Kidney glomerular epithelial cell (primary cell): ENCODE measurements at places on chromosomes 12 and 14.

- no peak for DNase-seq
Measured at GRCh38 chr14:20460458-20461224, 593 bp downstream of the PIP4P1 start.

DNA sequence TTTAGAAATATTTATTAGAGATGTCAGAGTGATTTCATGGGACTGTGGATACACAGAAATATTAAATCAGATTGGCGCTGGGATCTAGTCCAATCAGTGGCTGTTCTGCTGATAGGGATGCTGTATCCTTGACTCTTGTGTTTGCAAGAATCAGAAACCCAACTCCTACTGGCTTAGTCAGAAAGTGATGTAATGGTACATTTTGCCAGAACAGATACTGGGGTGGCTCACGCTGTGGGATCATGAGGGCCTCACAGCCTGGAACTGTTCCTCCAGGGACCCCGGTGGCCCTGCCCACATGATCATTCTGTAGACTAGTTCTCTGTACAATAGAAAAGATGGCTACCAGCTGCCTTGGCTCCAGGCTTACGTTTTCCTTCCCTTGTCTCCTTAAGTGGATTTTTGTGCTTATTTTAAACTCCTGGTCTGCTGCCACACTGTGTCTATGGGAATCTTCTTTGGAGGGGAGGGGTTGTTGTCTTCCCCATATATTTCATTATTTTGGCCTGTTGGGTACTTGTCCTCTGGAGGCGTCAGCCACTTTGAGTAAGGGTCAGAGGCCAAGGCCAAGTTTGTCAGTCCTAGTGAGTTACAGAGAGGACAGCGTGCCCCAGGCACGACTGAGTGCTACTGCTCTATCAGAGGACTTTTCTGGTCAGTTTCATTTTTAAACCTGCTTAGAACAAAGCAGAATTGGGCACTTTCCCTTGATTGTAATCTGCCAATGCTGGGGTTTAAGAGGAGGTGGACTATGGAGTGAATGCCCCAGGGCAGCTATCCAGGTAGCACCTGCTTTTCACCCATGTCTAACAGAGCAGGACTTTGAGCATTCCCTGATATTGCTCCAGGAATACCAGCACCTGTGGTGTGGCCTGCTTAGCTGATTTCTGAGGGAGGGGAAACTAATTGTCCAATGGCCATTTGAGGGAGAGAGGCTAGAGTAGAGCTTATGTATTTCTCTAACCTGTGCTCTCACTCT, 164.3 kb downstream of the SLC5A8 start:
- DNase-seq = no peak

GRCh38 chr14:65926504-65926903, 514.0 kb downstream of the FUT8 start:
- no peak for DNase-seq

DNA sequence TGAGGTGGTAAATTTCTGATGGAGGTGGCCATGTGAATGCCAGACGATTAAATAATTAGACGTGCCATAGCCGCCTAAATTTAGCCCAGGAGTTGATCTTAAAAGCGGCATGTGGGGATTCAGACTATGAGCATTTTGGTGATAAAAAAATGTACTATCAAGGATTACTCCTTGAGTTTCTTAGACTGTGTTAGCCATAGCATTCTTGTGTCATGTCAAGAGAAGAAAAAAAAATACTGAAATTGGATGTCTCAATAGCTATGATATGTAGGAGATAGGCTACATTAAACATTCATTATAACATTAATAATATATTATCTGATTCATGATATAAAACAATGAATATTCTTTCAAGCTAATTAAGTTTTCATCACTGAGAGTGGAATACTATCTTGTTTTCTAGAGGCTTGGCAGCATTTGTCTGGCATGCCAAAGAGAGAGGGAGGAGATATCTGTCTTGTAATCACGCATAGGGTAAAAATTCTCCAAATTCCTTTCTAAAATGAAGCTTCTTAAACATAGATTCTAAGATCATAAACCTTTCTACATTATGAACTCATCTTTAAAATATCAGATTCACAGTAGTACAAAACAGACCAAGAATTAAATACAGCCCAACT, 727.0 kb downstream of the C12orf50 start:
- DNase-seq = no peak

GRCh38 chr12:110906516-110906915, 13.9 kb downstream of the MYL2 start:
- no peak for DNase-seq

- no peak for DNase-seq
Measured at GRCh38 chr12:15717940-15718567, 71.1 kb downstream of the EPS8 start.
